ENCODE measurements at places on chromosomes 12 and 14.
A peak's percentile ranks its signal among the peaks of the same experiment; 100 is the strongest.

GRCh38 chr12:89328151-89329030 lies 23.9 kb downstream of the DUSP6 start:
- DNase-seq = no peak

GRCh38 chr14:61140271-61140670 lies 140.9 kb downstream of the TMEM30B start:
- no peak for DNase-seq

- no peak for DNase-seq
Observed at GRCh38 chr14:95193081-95193480, 35.8 kb upstream of the DICER1 start.

- DNase-seq = peak; percentile 86
Observed at GRCh38 chr14:30005114-30005808, 77.6 kb upstream of the PRKD1 start.
